ENCODE measurements at places on chromosomes 2 and 18. TPM values are rescaled to one million over a fixed set of nuclear protein-coding genes. Genes with fewer than 3 reads are reported as not detected.

DNA sequence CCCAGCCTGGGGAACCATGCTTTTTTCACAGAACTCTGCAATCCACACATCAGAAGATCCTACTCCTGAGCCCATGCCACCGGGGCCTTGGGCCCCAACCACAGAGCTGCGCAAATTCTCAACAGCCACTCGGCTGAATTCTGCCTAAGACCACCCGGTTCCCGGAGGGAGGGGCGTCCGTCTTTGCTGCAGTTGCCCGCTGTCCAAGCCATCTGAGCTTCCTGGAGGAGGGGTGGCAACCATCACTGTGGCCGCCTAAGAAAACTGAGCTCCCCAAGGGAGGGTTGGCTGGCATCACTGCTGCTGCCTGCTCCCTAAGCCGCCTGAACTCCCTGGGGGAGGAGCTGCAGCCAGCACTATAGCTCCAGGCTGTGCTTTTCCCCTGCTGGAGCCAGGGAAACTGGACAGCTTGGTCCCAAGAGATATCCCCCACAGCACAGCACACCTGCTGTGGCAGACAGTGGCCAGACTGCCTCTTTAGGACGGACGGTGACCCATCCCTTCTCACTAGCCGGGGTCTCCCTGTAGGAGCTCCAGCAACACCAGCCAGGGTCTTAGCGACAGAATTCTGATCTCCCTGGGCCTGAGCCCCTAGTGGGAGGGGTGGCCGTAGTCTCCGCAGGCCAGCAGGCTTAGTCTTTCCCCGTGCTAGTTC, 1411.6 kb upstream of the CDH2 start:
- DNase-seq, result no peak
- 0 out of 2 replicates have a peak, but pooled peaks cover 9% of the 10 kb centered on the region for H3K4me1 ChIP-seq
- no peak overlapping the region for H3K27ac ChIP-seq
- no peak overlapping the region for H3K4me3 ChIP-seq
- no peaks in the 10 kb centered on the region for H3K36me3 ChIP-seq

DNA sequence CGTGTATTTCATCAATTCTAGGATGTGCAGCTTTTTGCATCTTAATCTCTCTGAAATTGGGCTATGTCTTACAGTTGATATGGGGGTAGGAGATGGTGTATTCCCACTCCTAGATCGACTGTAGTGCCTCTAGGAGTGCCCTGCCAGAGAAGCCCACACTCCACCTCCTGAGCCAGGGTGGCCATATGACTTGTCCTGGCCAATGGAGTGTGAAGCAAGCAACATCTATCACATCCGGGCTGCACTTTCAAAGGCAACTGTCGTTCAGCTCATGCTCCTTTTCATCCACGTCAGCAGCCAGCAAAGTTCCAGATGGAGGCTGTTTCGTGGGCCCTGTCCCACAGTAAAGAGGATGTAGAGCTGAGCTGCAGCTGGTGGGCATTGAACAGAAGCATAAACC, 149.4 kb upstream of the SLC1A4 start:
- no peaks in the 10 kb centered on the region for H3K27me3 ChIP-seq
- H3K36me3 ChIP-seq, result no peaks in the 10 kb centered on the region
- no peak for DNase-seq

CAVIN2 gene
- not detected for total RNA-seq

- H3K27ac ChIP-seq, result no peak overlapping the region
- DNase-seq, result no peak
- H3K36me3 ChIP-seq, result no peaks in the 10 kb centered on the region
- no peaks in the 10 kb centered on the region for H3K27me3 ChIP-seq
Measured at GRCh38 chr2:148338541-148338940, 306.0 kb upstream of the EPC2 start.

DNA sequence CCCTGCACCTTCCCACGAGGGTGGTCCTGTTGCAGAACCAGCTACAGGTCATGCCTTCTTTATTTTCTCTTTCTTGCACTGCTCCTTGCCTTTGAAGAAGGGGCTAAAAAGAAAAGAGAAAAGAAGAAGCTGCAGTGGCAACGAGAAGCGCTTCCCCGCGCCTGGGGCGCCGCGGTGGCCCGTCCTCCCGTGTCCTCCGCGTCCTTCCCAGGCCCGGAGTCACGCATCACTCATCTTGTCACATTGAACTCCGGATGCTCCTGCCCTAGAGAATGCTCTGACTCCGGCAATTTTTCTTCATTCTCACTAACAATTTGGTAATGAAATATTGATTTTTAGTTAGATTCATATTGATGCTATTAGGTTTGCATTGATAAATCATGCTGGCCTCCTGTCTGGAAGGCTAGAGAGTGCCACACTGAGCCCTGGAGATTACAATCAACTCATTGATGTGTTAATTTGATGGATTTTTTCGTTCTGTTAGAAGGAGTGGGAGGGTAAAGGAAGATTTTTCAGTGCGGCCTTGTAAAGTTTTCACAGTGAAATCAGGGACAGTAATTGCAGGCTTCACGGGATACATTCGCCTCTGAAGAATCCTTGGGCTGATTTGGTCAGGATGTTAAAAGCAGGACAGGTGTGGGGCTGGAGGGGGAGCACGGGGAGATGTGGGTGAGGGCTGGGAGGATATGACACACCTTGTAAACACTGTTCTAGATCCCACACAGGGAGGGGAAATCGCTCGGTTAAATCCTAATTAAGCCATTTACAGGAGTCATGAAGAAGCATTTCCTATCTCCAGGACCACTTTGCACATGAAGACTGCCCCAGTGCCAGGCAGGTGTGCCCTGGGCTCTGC, 349.3 kb downstream of the ZNF516 start:
- H3K4me1 ChIP-seq, result peaks cover 18% of the 10 kb centered on the region
- no peak overlapping the region for H3K27ac ChIP-seq
- DNase-seq, result no peak
- no peaks in the 10 kb centered on the region for H3K36me3 ChIP-seq
- H3K27me3 ChIP-seq, result no peaks in the 10 kb centered on the region

DNA sequence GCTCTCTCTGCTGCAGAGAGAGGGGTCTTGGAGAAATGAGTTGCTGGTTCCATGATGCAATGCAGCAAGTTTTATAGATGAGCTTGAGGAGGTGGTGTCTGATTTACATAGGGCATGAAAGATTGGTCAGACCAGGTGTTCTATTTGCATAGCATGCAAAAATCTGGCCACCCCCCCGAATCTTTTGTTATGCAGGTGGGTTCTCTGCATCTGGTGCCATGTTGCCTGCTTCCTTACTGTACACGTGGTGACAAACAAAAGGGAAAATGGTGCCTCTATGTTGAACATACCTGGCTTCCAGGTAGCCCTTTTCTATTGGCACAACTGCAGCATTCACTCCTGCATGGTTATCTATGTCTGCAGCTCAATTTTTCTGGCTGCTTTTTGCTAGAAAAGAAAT, 169.4 kb downstream of the GALNT1 start:
- H3K4me3 ChIP-seq, result no peak overlapping the region
- H3K36me3 ChIP-seq, result no peaks in the 10 kb centered on the region
- no peak overlapping the region for H3K27ac ChIP-seq
- no peaks in the 10 kb centered on the region for H3K27me3 ChIP-seq
- peaks cover 10% of the 10 kb centered on the region for H3K4me1 ChIP-seq
- peak; percentile 7 for DNase-seq
